Effector CD8-positive, alpha-beta T cell (primary cell): ENCODE measurements at places on chromosomes 7 and 10.
A peak's percentile ranks its signal among the peaks of the same experiment; 100 is the strongest.

DNA sequence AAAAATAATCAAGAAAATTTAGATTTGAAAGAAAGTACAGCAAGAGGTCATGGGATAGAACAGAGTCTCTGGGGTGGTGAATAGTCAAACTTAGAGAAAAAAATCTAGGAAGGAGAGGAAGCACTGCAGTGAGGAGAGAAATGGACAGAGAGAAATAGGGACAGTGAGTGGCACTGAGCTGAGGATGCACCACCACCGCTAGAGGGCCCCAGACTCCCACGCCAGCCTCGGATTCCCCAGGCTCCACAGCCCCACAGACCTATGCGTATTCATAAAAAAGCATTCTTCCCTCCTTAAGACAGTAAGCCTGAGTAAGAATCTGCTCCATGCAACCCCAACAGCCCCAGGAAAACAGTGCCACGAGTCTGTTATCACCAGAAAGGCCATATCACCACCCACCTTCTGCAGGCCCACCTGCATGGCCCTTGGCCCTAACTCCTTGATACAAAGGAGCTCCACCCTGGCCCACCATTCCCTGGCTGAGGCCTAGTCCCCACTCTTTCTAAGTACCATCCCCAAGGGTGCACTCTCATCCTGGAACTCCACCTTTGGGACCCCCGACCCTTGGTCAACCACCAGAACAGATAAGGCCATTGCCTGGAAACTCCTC lies 91.0 kb downstream of the ALOX5 start:
- peak; percentile 48 for DNase-seq

- no peak for DNase-seq
Measured at GRCh38 chr7:12957487-12957886, 270.1 kb downstream of the ARL4A start.

DNA sequence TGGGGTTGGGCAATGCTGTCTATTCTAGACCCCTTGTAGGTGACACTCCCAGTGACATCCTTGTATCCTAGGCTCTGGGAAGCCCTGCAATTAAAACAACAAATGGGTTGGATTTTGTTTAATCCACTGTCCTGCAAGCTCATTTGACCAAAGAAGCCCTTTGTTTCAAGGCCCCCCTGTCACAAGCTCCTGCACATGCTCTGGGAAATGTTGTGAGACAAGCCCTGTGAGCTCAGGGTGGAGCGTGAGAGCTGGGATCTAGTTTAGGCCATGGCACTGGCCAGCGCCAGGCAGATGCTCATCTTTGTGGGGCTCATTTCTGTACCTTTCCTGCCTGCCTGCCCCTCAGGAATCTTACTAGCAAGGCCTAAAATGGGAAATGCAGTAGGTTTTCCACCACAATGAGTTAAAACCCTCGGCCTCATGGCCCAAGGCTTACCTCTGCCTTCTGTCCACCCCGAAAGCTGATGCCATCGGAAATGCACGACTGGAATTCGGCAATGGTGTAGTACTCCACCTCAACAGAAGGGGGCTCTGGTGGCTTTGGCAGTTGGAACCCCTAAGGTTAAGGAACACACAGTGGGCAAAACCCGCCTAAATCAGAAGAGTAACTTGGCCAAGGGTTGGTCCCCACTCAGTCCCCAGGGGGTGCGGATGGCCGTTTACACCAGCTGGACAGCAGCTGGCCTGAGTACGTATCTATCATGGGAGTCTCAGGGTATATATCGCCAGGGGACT lies 112.0 kb downstream of the NEURL1 start:
- DNase-seq, result peak; percentile 22

- no peak for DNase-seq
Measured at GRCh38 chr7:80334196-80334595, 177.7 kb downstream of the GNAT3 start.
